Stimulated activated CD4-positive, alpha-beta T cell treated with anti-CD3 and anti-CD28 coated beads, Interleukin-1b, Interleukin-23, amount 100 ng/mL, for 1 hour (primary cell): ENCODE measurements at places on chromosomes 2 and 18.
A peak's percentile ranks its signal among the peaks of the same experiment; 100 is the strongest.

GRCh38 chr2:141929331-141930252 lies 201.2 kb downstream of the LRP1B start:
- DNase-seq, result no peak

DNA sequence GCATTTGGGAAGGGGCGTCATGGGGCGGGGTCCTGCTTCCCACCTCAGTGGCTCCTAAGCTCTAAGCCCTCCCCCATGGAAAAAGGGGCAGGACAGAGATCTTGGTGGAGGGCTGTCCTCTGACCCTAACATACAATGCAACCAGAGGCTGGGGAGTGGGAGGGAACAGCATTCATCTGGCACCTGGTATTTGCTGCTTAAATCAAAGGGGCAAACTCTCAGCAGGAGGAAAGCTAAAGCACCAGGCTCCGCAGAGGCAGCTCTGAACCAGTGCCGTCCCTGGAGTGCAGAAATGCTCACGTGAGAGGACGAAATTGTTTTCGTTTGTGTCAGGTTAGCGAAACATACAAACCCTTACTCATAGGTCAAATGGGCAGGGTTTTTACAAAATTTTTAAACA lies 92.7 kb upstream of the PXDN start:
- no peak for DNase-seq

GRCh38 chr2:20363578-20363977 lies 12.9 kb upstream of the PUM2 start:
- no peak for DNase-seq

- no peak for DNase-seq
Measured at GRCh38 chr2:199509403-199509802, 51.7 kb upstream of the SATB2 start.

DNA sequence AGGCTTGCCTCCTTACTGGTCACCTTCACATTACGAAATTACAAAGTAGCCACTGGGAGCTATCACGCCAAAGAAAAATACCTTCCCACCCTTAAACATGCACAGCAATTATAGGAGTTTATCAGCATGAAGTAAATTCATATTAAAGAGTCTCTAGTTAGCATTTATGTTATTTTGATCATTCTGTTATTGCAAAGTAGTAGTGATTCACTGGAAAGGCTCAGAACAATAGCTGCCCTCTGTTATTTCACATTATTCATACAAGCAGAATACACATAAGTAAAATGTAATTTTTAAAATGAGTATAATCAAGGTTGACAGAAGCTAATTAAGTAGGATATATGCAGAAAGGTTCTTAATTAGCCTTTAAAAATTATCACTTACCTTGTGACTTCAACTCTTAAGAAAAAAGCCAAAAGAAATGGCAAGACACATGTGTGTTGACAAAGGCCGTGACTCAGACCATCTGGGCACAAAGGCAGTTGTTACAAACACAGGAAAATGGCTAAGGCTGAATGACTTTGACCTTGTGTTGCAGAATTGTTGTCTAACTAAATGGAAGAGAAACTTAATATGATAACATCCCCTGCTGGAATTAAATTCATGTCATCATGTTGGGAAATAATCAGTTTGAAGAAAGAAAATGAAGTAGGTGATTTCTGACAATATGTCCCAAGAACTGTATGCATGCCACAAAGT lies 108.3 kb downstream of the ARL6IP6 start:
- no peak for DNase-seq

DNA sequence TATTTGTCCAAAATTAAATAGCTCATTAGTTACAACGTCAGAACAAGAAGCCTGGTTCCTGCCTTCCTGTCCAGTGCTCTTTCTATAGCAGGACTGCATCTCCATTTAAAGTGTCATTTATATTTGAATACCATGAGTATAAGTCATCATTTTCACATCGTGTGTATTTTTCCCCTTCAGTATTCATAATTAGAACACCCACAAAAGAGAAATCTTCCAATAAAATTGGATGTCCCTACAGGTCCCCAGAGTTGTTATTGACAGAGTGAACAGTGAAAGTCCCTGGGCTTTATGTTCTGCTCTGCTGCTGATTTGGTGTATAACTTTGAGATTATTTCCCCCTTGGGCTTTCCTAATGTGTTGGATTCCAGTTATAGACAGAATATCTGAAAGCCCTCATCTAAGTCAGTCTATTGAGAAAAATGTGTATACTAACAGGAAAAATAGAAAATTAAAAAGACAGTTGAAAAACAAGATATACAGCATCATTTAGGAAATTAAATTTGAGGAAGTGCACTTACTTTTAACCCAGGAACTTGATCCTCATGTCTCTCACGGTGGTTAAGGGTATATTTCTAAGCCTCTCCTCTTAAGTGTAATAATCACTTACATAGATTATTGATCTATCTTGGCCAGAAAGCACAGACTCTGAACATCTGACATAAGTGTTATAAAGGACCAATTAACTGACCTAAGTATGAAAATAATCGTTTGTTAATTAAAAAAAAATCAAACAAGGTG lies 15.2 kb upstream of the REV1 start:
- DNase-seq, result no peak

- no peak for DNase-seq
Measured at GRCh38 chr2:161119483-161119882, 40.7 kb upstream of the TANK start.

DNA sequence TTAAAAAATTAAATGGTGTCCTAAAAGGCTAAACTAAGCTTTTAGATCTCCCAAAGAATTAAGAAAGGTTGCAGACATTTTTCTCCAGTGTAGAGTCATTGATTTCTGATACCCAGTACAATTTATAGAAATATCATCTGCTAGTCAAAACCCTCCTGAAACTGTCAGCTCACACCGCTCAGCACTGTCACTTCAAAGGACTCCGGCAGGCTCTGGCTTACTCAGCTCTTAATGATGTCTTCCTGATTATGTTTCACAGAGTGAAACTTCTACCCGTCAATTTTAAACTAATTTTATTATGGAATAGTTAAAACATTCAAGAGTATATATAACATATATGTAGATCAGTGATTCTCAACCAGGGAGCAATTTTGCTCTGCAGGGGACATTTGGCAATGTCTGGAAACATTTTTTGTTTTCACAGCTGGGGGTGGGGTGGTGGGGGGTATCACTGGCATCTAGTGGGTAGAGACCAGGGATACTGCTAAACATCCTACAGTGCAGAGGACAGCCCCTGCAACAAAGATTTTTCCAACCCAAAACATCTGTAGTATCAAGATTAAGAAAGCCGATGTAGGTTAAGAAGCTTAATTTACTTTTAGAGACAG lies 31.6 kb downstream of the CDK15 start:
- DNase-seq, result no peak

DNA sequence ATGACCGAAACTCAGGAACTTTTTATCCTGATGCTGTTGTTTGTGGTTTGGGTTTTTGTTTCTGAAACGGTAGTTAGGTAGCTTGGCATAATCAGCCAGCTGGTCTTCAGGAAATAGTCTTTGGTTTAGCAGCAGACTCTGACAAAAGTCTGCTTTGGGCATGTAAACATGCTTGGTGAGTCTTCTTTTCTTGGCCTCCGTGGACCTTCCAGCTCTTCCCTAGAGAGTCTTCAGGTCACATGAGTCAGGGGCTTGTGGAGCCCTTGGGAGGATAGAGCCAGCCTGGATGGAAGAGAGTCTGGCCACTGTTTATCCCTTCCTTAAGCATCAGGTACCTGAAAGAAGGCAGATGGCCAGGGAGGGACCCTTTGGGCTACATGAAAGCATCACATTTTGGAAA lies 154.5 kb downstream of the MGAT5 start:
- DNase-seq, result no peak

- no peak for DNase-seq
Measured at GRCh38 chr2:54728669-54729120, 5.2 kb downstream of the EML6 start.

GRCh38 chr2:183248866-183249567 lies 124.8 kb downstream of the NUP35 start:
- DNase-seq, result no peak

DNA sequence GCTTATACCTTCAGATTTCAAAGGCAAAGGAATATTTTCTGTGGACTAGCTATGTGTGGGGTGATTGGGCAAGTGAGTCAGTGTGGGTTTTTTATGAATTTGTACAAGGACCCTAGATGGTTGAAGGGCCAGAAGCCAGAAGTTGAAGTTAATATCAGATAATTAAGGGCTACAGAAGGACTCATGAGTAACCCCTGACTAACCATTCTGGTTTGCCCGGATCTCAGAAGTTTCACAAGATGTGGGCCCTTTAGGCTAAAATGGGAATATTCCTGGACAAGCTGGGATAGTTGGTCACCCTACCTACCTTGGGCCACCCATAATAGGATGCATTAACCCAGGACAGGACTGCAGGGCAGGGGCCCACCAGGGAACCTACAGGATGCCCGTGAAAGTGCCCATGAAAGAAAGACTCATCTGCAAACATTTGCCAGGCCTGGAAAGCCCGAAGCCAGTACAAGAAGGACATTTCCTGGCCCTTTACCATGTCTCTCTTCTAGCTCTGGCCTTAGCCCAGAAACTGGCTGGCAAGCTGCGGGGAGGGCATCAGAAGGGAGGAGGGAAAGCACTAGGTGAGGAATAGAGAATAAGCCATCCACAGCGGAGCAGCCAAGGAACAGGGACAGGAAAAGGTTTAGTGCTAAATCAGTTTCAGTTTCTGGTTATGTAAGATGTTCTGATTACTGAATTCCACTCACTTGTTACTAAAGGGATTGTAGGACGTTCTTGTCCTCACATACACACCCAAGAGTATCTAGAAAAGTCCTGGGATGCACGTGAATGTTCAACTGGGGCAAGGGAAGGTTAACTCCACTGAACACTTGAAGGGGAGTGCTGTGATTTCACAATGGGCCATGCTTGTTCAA lies 33.6 kb downstream of the GCG start:
- no peak for DNase-seq

GRCh38 chr18:32907648-32908423 lies 135.0 kb upstream of the KLHL14 start:
- DNase-seq, result no peak

DNA sequence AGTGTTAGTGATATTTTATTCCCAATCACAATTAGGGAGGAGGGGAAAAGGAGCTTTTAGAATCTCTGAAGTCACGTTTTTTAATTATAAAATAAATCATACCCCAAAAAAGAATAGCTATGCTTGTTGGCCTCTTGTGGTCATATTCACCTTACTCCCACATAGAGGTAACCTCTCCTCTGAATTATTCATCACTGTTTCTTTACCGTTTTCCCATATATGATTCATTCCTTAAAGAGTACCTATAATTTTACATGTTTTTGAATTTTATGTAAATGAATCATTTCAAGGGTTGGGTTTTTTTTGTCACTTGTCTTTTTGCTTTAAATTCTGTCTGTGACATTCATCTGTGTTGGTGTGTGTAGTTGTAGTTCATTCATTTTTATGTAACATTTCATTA lies 110.6 kb upstream of the CD302 start:
- no peak for DNase-seq

DNA sequence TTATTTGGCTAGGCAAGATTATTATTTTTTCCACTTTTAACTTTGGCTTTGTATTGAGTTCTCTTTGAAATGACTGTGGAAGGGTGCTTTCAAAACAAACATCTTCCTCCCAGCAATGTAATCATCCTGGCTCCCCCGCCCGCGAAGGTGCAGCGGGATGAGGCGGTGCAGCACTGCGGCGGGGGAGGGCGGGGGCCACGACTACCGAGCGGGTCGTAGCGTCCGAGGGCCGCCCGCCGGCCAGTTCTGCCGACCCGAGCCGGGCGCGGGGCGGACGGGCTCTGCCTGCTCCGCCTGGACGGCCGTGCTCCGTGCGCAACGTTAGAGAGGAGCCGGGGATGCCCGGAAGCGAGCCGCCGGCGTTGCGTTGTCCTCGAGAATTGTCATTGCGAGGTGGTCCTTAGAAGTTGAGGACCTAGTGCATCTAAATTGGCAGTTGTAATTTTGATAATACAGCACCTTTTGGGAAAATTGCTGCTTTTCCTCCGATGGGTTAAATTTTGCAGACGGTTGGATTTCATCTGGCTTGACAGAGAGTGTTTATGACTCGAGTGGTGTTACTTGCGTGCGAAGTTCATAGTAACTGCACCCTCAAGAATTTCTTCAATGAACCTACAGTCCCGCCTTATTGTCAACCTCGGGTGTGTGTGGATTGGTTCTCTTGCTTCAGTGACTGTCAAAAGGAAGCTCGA lies 1.1 kb downstream of the EPC2 start:
- peak; percentile 41 for DNase-seq

- no peak for DNase-seq
Measured at GRCh38 chr2:203853271-203853670, 14.3 kb upstream of the CTLA4 start.

DNA sequence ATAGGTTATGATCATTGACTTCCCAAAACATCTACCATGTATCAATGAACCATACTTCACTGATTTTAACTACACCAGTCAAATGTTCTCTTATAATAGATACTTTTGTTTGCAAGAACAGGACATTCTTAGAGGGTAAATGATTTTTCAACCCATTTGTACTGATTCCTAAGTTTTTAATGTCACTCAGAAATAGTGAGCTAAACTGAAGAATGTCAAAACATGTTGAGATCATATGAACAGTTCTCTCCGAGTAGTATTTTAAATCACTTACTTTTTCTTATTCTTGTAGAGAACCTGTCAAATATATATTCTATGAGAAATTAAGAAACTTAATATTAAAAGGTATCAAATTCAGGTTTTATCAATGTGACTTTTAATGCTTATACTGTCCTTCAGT lies 1362.9 kb upstream of the SLC39A10 start:
- DNase-seq, result no peak

GRCh38 chr2:696463-696862 lies 19.3 kb upstream of the TMEM18 start:
- DNase-seq, result no peak

DNA sequence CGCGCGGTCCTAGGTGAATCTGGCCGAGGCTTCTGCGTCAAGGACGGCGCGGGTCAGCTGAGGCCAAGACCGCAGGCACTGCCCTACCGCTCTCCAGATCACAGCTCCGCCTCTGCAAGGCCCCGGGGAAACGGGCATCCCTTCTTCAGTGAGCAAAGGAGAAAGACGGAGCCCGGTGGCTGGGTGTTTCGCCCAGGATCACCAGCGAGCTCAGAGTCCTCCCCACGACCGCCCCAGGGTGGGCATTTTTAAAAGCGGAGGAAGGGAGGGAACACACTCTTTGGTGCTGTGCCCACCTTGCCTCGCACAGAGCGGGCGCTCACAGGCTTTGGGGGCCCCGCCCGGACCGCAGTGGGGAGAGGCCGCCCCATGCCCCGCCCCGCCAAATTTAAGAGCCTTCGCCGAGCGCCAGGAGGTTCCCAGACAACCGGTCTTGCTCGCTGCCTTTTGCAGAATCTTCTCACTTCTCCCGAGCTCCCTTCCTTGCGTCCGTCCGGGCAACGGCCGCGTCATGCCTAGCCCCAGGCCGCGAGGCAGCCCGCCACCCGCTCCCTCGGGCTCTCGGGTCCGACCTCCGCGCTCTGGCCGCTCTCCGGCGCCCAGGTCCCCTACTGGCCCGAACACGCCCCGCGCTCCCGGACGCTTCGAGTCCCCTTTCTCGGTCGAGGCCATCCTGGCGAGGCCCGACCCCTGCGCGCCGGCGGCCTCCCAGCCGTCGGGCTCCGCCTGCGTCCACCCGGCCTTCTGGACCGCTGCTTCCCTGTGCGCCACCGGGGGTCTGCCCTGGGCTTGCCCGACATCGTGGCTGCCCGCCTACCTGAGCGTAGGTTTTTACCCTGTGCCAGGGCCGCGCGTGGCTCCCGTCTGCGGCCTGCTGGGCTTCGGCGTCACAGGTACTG lies at the start of gene NOTO:
TSS of gene NOTO (plus strand) at position 419 of the 899 bp plus-strand sequence. CDS start at position 512, 93 bp downstream.
- DNase-seq, result no peak
